NCI-H1417 treated with DMSO at 0.1 percent for 48 hours (cell line): ENCODE measurements at places on chromosomes 2 and 18.

GRCh38 chr18:30103881-30104280, 938.7 kb downstream of the DSC3 start:
- DNase-seq = no peak

DNA sequence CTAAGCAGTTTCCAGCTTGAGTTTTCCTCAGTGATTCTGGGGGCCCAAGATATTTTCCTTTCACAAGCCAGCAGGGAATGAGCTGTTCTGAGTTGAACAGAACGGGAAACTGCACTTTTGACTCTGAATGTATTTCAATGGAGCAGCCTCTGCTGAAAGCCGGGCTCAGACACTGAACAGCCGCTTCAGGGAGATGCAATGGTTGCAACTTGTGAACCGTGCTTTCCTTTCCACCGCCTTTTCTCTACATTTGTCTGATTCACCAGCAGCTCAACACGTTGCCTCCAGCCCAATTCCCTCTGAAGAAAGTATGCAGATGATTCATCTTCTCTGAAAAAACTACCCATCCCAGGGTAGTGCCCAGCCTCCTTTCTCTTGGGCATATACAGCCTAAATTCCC, 119.3 kb upstream of the PKDCC start:
- no peak for DNase-seq

DNA sequence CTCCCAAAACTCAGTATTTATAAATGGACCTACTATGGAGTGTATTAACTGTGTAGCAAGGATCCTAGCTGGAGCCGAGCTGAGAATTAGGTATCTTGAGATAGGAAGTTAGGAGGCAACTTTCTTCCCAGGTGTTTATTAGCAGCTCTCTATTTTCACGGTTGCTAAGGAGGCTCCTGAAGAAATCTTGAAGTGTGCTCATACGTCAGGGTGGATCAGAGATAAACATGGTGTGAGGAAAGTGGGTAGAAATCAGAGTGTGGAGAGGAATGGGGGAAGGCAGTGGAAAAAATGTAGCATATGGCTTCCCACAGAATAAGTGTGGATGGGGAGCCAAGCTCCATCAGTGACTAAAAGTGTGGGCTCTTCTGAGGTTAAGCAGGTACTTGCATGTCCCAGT, 104.3 kb downstream of the ABCA12 start:
- no peak for DNase-seq

GRCh38 chr2:176780348-176780747, 432.2 kb upstream of the HNRNPA3 start:
- DNase-seq = no peak

GRCh38 chr2:163799807-163800206, 64.0 kb upstream of the FIGN start:
- DNase-seq = no peak

GRCh38 chr2:75065402-75066008, 107.1 kb downstream of the POLE4 start:
- DNase-seq = no peak

DNA sequence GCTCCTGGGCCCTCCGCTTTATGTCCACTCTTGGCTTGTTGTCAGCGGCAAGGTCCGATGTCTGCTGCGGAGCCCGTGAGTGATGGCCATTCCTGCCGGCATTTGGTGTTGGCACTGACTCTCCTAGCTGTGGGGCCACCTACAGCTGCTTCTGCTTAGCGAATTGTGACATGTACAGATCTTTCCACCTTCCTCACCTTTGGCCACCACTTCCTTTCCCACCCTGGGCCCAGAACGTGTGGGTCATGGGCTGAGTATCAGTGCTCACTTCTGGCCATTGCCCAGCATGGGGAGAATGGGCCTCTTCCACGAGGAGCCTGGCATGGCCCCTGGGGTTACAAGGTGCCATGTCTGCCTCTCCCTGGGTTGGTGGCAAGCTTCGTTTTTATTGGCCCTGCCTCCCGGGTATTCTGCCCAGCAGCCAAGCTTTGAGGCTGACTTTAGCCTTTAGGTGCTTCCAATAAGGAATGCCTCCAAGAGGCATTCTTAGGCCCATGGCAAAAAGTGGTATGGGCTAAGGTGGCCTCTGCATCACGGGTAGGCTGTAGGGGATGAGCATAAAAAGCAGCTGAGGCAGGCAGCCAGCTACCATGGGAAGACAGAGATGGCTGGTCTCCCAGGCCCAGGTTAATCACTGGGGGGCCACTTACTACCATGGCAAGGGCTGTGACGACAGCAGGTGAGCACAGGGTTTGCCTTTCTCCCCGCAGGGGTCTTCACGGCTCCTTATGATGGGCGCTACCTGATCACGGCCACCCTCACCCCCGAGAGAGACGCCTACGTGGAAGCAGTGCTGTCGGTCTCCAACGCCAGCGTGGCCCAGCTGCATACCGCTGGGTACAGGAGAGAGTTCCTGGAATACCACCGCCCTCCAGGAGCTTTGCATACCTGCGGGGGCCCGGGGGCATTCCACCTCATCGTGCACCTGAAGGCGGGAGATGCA, 65.8 kb downstream of the EMILIN2 start:
- DNase-seq = no peak

- no peak for DNase-seq
These were observed 91.2 kb downstream of the NEDD4L start for GRCh38 chr18:58135183-58135641.

GRCh38 chr2:109648041-109648527, 33.9 kb downstream of the SOWAHC start:
- no peak for DNase-seq

DNA sequence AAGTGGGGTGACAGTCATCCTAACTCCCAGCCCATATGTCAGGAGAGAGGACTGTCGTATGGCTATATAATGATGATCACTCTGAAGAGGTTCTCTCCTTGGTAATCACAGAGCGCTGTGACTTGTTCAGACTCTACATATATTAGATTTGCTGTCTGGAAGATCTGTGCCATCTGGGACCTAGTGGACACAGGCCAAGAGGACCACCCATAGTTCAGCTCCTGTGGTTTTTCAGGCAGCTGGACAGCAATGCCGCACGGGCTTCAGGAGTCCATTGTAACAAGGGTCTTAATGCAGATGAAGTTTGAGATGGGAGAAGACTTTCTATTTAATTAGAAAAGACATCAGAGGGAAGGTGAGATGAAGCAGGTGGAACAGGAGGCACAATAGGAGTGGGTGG, 40.1 kb upstream of the EPHA4 start:
- DNase-seq = no peak

DNA sequence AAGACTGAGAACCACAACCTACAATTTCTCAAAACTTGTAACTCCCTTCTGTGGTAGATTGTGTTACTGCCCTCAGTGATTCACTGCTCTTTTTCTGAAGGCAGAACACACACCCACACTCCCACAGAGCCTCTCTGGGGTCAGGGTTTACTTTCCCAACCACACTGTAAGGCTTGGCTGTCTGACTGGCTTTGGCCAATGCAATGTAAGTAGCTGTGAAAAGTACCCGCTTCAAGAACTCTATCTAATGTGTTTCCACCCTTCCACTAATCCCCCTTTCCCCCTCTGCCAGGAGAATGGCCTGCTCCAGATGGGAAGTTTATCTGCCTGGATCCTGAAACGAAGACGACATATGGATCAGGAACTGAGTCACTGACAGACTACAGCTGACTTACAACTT, 222.7 kb downstream of the CDH2 start:
- no peak for DNase-seq

- DNase-seq = no peak
These were observed 7.5 kb downstream of the RIOK3 start for GRCh38 chr18:23460285-23461273.

DNA sequence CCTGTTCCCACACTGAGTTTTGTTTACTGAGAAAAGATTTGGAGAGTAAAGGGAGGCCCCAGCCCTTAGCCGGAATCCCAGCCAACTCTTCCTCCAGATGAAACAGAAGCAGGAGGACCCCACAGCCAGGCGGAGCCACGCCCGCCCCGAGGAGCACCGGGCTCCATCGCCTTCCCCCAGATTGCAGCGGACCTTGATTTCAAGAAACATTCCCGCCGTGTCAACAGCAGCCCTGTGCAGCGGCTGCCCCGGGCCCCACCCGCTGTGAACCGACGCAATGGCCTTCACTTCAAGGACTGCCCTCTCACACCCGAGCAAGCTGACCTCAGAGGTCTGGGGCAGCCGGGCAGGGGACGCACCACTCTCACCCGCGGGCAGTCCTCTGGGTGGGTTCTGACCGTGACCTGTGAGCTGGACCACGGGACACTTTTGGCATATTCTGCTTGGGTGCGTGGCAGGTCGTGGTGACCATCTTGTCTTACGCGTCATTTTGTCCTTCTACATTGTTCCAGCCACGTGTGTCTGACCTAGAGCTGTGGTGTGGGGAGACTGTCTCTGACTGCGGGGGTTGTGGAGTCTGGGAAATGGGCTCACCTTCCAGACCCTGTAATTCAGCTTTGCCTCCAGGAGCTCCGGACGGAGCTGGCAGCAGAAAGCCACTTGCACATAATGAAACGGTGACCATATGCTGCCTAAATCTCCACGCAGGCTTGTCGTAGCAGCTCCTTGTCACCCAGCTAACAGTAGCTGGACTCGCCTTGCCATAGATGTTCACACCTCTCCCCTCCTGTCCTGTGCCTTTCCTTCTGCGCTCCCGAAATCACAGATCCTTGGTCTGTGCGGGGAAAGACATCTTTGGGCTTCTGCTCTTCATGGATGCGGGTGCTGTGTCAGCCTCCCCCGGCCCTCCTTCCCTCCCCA, 32.0 kb upstream of the INHBB start:
- DNase-seq = no peak

DNA sequence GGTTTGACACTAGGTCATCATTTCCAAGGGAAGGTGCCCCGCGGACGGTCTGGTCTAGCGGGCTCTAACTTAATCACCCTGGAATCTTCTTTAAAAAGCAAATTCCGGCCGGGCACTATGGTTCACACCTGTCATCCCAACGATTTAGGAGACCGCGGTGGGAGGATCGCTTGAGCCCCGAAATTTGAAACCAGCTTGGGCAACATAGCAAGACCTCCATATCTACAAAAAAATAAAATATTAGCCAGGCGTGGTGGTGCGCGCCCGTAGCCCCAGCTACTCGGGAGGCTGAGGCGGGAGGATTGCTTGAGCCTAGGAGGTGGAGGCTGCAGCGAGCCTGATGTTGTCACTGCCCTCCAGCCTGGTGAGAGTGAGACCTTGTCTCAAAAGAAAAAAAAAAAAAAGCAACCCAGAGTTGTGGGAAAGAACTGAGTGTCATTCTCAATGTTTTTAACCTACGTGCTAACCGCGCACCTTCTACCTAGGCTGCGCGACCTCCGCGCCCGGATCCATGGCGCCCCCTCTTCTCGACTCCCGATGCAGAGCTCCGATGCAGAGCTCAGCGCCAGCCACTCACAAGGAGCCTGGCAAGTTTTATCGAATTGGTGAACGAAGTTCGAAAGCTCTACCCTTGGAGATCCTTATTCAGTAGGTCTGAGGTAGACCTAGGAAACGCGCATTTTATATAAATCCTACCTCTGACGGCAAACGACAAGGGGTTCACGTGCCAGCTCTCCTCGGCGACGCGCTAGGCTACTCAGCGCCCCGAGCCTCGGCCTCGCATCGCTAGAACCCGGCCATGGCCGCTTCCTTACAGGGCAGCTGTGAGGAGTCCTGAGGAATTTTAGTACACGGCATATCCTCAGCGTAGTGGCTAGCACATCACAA, 888 bp upstream of the TWSG1 start:
- DNase-seq = no peak

- no peak for DNase-seq
These were observed 636 bp downstream of the ARL4C start for GRCh38 chr2:234496055-234496834.

DNA sequence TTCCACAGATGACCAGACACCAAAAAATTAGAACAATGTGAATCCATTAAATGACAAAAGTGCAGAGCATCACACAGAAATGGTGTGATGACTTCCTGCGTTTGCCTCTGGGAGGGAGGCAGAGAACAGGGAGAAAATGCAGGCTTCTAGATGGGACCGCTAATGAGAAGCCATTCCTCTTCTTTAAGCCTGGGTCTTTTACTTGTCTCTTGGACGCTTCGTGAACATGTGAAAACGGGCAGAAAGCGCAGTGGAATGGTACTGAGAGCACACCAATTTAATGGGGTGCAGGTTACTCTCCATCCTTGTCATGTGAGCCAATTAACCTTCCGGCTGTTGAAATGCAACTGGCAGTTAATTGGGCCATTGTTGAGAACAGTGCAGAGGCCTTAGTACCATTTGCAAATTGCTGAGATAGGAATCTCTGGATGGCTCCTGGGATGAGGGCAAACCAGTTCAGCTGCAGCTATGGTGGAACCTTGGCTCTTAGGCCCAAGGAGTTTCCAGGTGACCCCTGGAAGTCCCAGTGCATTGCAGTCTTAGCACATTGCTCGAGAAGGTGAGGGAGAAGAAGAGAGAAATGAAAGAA, 210.4 kb upstream of the CXCR4 start:
- no peak for DNase-seq

- DNase-seq = no peak
These were observed 4.0 kb downstream of the NOP58 start for GRCh38 chr2:202269585-202269984.

- DNase-seq = no peak
These were observed 261.8 kb upstream of the FANCL start for GRCh38 chr2:58502931-58503330.

DNA sequence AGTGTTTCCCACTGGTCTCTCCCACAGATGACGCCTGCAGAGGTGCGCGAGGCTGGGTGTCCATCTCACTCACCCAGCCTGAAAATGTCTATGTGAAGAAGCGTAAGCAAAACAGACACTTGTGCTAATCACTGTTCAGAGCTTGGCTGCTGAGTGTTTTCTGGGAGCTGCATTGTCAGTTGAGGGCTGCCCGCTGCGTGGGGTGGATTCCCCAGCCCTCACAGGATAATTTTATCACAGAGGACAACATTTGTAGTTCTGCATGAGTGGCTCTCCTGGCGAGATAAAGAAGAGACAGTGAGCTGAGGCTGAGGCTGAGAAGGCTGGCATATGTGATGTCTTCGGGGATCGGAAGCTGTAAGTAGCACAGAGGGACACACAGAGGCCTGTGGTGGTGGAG, 16.2 kb upstream of the CAPN13 start:
- peak; percentile 46 for DNase-seq

DNA sequence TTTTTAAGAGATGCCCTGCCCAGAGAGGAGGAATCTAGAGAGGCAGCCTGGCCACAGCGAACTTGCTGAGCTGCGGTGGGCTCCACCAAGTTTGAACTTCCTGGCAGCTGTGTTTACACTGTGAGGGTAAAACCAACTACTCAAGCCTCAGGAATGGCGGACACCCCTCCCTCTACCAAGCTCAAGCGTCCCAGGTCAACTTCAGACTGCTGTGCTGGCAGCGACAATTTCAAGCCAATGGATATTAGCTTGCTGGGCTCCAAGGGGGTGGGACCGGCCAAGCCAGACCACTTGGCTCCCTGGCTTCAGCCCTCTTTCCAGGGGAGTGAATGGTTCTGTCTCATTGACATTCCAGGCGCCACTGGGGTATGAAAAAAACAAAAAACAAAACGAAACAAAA, 289.4 kb downstream of the KCNS3 start:
- DNase-seq = no peak

- DNase-seq = no peak
These were observed 32.4 kb upstream of the PPM1B start for GRCh38 chr2:44136252-44136651.

GRCh38 chr18:49015886-49016647, 65.3 kb upstream of the SMAD7 start:
- no peak for DNase-seq
